ENCODE measurements at places on chromosomes 7 and 10.

GRCh38 chr7:75565132-75565837 is 73.2 kb downstream of the SPDYE5 start:
- no peak for DNase-seq

- DNase-seq = no peak
These were observed 55.1 kb downstream of the SDK1 start for GRCh38 chr7:3356173-3356572.

DNA sequence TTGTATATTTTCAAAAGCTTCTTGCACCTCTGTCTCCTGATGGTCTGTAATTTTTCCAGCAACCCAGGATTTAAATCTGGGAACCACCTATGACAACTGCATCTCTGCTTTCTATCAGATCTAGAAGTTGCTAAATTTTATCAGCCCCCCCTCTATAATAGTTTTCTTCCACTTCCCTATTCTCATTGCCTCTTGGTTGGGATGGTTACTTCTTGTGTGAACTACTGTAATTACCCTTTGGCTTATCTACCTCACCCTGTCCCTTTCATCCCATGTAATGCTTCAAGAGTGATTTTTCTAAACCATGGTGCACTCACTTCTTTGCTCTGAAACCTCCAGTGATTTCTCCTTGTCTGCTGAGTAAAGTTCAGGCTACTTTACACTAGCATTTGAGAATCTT is 92.3 kb downstream of the BMPR1A start:
- no peak for DNase-seq

DNA sequence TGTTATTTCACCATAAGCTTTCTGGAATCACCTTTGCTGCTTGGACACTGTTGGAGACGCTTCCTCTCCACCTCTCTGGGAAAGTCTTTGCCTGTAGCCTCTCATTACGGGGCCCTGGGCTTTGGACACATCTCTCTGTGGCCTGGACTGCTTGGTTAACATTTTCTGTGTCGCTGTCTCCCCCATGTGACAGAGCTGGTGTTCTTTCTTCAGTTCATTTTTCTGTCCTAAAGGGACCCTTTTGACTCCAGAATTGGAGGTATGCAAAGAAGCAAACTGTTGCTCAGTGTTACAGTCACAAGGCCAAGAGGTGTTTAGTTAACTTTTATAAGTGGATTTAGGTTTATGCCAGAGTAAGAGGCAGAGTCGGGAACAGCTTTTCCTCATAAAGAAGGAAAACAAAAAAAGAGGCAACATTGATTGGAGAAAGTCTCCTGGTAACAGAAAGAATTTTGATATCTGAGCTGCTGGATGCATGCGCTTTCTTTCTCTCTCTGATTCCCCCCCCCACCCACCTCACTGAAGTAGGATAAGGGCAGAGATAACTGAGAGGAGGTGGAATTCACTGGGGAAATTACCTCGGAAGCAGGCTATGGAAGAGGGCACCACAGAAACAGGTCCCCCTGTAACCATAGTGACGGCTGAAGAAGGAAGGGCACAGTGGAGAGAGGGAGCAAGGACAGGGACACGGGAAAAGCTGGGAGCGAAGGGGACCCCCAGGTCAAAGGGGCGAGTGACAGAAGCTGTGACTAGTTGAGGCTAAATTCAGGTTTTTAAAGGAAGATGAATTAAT is 57.8 kb downstream of the LGI1 start:
- no peak for DNase-seq

- DNase-seq = no peak
These were observed 1.5 kb upstream of the ATP6V0A4 start for GRCh38 chr7:138799336-138800000.

GRCh38 chr10:48693206-48693605 is 8.5 kb downstream of the WDFY4 start:
- no peak for DNase-seq

DNA sequence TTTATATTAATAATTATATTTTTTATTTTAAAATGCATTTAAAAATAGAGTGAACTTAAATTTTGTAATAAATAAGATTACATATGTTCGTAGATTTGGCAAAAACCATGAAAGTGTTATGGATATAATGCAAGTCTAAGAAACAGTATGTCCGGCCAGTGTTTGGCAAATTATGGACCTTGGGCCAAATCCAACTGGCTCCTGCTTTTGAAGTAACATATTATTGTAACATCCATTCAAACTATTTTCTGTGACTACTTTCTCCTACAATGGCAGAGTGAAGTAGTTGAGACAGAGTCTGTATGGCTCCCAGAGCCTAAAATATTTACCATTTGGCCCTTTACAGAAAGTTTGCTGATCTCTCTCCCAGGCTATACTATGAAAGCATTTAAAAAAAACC is 38.9 kb downstream of the TMEM229A start:
- no peak for DNase-seq

DNA sequence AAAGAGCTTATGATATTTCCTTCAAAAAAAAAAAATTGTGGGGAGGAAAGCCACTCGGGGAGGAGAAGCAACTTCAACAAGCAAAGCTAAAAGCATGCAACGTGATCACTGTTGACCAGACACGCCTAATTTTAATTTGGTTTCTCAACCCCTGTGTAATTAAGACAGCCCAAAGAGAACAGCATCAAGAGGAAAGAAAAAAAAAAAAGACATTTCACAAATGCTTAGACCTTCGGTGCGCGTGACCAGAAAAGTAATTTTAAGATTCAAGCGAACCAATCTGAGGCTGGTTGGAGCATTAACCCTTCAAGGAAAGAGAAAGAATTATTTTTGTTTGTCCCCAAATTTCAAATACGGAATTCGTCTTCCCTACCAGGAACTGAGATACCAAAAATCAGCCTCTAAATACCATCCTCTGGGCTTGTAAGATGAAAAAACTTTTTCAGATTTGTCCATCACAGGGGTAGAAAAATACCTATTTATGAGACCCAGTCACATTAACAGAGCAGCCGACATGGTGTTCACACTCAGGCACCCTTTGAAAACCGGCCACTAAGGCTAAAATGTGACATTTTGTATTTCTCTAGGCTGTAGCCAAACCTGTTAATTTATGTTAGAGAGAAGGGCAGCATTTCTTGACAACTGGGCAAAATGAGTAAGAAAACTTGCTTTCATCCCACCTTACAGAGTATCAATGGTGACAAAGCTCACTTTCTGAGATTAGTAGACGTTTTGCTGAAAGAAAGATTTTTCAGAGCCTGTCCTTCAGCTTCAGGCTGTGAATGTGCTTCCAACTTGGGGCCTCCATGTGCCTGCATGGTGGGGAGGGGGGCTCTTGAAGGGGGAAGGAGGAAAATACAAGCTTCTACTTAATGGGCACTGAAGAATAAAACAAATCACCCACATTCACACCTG is 179.9 kb upstream of the KLF14 start:
- DNase-seq = no peak

DNA sequence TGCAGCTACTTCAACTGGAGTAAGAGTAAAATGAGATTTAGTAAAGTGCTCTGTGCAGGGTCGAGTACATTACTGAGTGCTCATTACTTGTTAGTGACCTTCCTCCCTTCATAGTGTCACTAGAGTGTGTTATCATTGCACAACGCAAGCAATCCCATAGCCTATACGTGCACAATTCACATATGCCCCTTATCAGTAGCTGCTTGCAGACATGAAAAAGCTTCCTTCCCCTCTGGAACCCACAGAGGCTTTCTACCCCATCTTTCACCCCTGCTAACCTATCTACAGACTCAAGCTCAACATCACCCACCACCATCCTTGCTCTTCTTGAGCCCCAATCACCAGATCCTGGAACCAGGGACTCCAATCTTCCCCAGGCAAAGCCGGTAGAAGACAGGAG is 59.3 kb downstream of the C7orf25 start:
- no peak for DNase-seq

- no peak for DNase-seq
These were observed 133.2 kb downstream of the WDR37 start for GRCh38 chr10:1189166-1190051.

- no peak for DNase-seq
These were observed 19.9 kb downstream of the SLC29A3 start for GRCh38 chr10:71338728-71339495.

DNA sequence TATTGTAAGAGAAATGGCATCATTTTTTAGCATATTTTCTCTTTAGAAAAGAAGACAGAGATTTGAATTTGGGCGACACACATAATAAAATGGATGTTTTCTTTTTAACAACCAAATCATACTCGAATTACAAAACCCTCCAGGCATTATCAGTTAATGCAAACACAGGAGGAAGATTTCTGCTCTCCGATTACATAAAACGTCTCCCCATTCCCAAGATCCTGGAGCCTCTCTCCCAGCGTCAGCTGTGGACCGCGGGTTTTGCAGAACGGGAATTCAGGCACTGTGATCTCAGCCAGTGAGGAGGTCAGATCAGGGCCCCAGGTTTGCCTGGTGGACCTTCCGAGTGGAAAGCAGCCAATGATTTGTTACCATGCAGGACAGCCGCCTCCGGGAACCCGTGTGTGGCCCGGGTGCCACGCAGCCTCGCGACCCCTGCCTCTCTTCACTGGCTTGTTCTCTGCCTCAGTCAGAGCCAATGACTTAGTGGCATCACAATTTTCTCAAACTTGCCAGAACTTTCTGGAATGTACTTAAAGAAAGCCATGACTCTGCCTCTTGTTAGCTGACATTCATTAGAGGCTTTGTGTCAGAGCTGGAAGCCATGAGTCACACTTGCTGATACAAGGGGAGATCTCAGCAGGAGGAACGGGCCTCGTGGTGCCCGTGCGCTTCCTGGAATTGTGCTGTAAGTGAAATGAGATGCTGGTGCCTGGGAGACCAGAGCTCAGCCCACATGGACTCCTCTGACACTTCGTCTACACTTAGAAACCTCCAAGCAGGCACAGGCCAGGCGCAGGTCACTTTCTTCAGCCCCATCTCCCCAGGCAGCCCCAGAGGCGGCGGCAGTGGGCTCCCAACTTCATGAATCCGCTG is 246.1 kb downstream of the KLF6 start:
- no peak for DNase-seq

DNA sequence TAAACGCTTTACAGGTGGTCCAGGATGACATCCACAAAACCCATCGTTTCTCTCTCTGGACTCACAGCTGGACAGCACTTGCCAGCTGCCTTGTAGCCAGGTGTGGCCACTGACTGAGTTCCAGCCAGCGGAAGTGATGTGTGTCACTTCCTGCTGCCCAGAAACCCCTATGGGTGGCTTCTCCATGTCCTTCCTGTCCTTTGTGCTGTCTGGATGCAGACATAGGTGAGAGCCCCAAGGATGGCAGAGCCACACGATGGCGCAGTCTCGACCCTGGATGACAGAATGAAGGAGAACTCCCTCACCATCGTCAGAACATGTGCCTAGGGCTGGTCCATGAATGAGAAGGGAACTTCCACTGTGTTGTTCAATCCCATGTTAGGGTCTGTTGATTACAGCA is 22.1 kb downstream of the NMT2 start:
- DNase-seq = no peak

DNA sequence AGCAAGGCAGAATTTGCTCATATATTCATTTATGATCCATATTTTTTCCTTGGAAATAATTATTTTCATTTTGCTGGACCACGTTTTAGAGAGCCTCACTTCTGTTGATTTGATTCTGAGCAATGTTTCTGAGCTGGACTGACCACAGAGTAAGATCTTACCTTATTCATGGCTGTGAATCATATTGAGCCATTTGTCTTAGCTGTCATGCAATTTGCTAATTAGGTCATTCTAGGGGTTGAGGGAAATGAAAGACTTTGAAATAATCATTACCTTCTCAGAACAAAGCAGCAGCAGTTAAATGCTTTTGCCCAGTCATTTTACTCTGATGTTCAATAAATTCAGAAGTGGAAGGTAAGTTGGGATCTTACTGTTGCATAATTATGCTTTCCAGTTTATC is 251.4 kb downstream of the SDK1 start:
- DNase-seq = no peak

- DNase-seq = no peak
These were observed 825 bp downstream of the MRPL32 start for GRCh38 chr7:42932811-42933591.

DNA sequence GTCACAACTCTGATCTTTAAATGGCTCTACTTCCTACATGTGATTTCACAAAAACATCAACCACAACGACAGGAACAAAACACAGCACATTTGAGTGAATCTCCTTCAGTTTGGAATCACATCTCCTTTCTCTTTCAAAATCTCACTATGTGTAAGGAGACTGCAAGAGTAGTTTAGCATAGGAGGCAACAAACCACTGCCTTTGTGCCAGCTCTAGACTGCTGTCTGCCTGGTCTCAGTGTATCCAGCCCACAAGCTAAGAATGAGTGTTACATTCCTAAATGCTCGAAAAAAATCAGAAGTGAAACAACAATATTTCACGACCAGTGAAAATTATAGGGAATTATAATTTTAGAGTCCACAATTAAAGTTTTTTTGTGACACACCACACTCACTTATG is 217.0 kb upstream of the STEAP4 start:
- DNase-seq = no peak

GRCh38 chr10:71981015-71981875 is 17.1 kb downstream of the CHST3 start:
- DNase-seq = no peak

Measured in stimulated activated CD8-positive, alpha-beta memory T cell treated with anti-CD3 and anti-CD28 coated beads, Interleukin-2, amount 100 ng/mL, for 48 hours (primary cell).